ENCODE measurements at places on chromosomes 5 and 9.

DNA sequence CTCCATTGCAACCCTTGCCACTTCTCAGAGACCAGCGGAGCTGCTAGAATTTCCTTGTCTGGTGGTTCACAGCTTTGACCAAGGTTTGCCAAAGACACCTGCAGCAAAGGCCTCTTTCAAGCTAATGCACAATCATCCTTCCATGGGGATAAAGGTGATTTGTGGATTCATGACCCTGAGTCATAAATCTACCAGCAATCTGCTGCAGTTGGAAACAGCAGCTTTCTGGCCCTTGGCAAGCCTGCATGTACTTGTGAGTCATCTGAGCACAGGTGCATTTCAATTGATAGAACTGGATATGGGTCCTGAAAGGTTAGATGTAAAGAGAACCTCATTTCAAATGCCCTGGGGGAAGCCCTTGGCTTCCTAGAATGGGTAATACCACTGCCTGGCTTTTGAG, 21.6 kb upstream of the TCF7 start:
- DNase-seq = no peak

GRCh38 chr5:56412601-56413379, 179.7 kb upstream of the ANKRD55 start:
- no peak for DNase-seq

DNA sequence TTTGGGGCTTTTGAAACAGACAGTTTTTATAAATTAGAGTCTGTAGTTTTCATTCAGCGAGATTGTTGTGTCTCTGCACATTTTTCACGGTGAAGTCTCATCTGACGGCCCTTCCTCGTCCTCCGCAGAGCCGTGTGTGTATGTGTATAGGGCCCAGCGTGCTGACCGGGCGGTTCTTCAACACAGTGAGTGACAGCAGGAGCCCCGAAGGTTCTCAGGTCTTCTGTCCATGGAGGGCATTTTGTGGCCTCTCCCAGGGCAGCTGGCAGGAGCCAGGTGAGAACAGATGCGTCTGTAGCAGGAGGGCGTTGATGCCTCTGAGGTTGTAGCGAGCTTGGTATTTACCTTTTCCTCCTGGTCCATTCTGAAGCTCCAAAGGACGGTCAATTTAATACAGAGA, 116.0 kb upstream of the LPCAT1 start:
- DNase-seq = no peak

DNA sequence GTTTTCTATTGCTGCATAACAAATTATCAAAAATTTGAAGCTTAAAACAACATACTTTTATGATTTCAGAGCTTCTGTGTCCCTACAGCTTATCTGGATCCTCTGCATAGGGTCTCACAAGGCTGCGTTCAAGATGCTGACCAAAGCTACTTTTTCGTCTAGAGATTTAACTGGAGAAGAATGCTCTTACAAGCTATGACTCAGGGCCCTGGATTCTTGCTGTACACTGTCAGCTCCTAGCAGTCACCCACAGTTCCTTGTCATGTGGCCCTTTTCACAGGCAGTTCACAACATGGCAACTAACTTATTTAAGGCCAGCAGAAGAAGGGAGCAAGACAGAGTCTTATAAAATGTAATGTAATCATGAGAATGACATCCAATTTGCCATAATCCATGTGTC, 70.8 kb upstream of the FAM174A start:
- DNase-seq = no peak

GRCh38 chr9:93950619-93951601, 4.2 kb downstream of the BARX1 start:
- no peak for DNase-seq

DNA sequence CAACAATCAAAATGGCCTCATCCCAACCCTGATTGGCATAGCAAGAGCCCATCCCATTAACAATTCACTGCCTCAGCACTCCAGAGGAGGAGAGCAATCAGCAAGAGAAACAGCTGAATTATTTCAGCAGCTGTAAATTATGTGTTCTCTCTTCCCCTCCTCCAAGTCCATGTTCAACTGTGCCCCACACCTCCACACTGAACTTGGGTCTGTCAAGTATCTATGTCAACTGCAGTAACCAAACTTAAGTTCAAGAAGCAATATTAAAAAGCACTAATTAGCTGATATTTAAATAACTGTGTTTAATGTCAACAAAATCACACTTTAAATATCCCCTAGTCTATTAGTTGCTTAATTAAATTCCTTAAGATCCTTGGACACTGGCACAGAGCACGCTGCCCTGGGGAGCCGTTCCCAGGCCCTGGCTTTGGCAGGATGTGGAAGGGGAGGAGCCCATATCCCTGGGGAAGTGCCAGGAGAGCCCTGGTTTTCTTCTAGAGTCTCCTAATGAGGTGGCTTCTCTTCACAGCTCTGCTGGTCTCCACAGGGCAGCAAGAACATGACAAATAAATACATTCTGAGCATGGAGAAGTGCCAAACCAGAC, 50.6 kb downstream of the SIL1 start:
- DNase-seq = no peak

DNA sequence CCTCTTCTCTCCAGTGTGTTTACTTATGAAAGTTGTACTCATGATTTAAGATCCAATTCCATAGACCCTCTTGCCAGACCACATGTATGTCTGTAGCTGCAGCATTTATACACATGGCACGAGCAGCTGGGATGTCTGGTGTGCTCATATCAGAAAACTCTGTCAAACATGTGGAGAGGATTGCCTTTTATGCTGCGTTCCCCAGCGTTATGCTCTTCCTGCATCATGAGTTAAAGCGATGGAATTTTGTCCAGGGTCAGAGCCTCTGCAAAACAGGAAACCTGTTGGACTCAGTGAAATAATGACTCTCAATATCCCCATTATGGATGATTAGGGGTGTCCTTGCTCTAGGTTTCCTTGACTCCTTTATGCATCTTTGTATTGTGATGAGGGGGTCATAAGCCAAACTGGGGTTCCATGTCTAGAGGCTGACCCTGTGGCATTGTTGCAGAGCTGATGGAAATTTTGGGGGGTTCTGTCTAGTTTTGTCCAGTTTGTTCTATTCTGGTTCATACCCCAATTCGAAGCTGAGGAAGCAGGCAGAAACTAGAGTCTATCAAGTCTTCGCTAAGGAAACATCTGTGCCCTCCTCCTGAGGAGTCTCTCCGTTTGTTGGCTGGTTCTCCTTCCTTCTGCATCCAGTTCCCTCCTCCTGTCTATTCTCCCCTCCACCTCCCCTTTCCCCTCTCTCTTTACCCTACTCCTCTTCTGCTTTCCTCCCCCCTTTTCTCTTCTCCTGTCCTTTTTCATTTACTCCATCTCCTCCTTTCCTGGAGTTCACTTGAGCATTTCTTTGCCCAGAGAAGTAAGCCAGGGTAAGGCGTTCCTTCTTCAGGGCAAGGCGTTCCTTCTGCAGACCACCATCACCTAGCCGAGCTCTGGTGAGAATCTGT, 252.8 kb downstream of the MAST4 start:
- no peak for DNase-seq

DNA sequence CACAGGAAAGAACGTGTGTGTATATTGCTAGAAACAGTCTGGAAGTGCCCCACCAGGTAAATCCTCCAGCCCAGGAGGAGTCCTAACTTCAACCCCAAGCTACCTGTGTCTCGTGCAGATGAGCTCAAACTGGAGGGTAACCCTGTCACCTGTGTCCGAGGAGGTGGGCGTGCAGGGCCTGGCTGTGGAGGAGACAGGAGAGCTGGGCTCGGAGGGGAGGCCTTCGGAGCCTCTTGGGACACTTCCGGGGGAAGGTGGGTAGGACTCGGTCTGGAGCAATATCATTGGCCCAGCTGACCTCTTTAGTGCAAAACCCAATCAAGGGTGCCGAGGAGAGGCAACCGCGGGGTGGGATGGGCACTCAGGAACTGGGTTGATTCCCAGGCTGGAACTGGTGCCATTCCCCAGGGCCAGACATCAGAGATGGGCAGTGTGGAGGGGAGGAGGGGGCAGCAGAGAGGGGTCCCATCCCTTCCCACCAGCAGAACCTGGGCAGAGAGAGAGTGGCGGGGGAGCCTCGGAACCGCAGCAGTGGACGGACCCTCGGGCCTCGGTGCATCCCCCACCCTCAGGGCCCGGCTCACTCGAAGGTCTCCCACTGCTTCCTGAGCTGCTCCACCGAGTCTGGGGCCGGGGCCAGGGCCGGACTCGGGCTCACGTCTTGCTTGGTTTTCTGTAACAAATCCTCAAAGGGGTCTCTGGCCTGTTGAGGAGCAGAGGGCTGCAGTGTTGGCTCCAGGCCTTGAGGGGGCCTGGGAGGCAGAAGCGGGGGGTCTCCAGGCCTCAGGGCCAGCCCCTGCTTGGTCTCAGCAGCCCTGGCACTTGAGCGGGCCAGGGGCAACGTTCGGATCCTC, 25.1 kb downstream of the CRB2 start:
- DNase-seq = no peak

GRCh38 chr5:170844651-170845050, 17.2 kb upstream of the RANBP17 start:
- DNase-seq = no peak

DNA sequence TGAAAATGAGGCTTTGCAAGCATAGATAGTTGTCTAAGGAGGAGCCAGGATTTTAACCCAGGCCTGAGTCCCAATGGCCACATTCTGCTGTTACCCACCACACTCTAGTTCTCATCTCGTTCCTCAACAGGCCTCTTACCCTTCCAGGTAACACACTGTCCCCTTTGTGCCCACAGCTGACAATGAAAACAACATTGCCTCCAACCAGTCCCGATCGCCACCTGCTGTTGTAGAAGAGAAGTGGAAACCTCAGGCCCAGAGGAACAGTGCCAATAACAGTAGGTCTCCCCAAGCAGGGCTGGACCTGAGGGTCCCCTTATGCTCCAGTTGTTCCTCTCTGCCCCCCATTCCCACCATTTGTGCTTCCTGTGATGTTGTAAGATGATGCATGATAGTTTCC, 30.4 kb downstream of the AMBP start:
- DNase-seq = no peak

DNA sequence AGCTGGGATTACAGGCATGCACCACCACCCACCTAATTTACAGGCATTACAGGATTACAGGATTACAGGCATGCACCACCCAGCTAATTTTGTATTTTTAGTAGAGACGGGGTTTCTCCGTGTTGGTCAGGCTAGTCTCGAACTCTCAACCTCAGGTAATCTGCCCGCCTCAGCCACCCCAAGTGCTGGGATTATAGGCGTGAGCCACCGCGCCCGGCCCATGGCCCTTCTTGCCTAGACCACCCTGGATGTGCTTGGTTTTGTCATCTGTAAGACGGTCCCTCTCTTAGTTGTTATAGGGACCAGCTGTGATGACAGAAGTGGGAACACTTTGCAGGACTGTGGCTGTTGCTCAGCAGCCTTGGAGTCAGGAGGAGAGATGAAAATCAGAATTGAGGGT, 3.5 kb upstream of the PHYKPL start:
- no peak for DNase-seq
